ENCODE measurements at places on chromosomes 3 and 15.

GRCh38 chr3:125229707-125230106 is 17.2 kb upstream of the SLC12A8 start:
- peaks cover 16% of the 10 kb centered on the region for H3K36me3 ChIP-seq
- peaks cover 3% of the 10 kb centered on the region for H3K4me1 ChIP-seq
- no peak overlapping the region for H3K4me3 ChIP-seq
- H3K27ac ChIP-seq = no peak overlapping the region
- DNase-seq = no peak

DNA sequence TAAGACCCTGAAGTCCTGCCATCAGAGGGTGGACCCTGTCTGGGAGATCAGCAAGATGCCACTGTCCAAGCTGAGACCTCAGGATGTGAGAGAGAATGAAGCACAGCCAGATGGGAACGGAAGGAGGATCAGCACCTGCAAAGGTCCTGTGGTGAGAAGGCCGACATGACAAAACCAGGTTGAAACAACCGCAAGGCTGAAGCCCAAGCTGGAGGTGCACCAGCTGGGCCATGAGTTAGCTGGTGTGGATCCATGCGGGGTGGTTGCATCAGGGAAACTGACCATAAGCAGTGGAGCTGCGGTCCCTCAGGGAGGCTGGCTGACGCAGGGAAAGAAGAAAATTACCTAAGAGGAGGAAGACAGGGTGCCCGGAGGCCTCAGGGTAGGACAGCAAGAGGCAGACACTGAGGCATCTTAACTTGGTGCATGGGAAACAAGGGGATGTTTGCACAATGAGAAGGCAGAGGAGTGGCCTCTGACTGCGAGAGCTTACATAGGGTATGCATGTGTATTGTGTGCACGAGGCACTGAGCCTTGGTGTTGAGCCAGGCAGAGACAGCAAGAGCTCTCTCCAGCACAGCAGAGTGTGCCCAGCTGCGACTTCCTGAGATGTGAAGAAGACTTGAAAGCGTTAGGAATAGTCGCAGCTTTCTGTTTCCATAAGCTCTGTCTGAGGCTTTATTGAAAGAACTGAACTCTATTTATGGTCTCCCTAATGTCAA is 497.7 kb downstream of the OCA2 start:
- no peaks in the 10 kb centered on the region for H3K4me1 ChIP-seq
- H3K27ac ChIP-seq = no peak overlapping the region
- H3K4me3 ChIP-seq = no peak overlapping the region
- H3K27me3 ChIP-seq = peaks cover 2% of the 10 kb centered on the region
- no peaks in the 10 kb centered on the region for H3K36me3 ChIP-seq
- DNase-seq = no peak

GRCh38 chr15:23857028-23857641 is 170.0 kb upstream of the NDN start:
- DNase-seq = peak; percentile 55
- H3K4me1 ChIP-seq = peaks cover 9% of the 10 kb centered on the region
- no peak overlapping the region for H3K4me3 ChIP-seq
- H3K27ac ChIP-seq = no peak overlapping the region
- no peaks in the 10 kb centered on the region for H3K36me3 ChIP-seq

DNA sequence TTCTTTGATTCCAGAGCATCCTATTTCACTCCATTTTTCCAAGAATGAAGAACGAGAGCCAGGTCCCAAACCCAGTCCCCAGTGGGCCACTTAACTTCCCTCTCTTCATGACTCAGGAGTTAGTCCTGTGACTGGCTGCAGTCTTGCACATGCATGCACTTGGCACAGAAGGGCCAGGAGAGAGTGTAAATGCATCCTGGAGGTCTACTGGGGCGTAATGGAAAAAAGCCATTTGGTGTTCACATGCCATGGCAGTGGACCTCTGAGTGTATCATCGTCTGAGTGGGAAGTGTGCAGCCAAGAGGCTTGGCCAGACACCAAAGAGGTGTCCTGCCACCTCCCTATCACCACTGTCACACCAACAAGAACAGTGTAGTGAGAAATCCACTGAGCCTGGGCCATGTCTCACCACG is 15.1 kb upstream of the RFTN1 start:
- no peaks in the 10 kb centered on the region for H3K36me3 ChIP-seq
- H3K27ac ChIP-seq = peak overlapping the region; percentile 50
- H3K27me3 ChIP-seq = peaks cover 54% of the 10 kb centered on the region
- no peak for DNase-seq
- H3K4me1 ChIP-seq = no peaks in the 10 kb centered on the region
- H3K4me3 ChIP-seq = no peak overlapping the region

- no peaks in the 10 kb centered on the region for H3K4me1 ChIP-seq
- H3K36me3 ChIP-seq = peaks cover 44% of the 10 kb centered on the region
- no peaks in the 10 kb centered on the region for H3K27me3 ChIP-seq
- H3K4me3 ChIP-seq = no peak overlapping the region
Measured at GRCh38 chr3:45398178-45398577, 9.8 kb downstream of the LARS2 start.

- H3K4me1 ChIP-seq = peaks cover 25% of the 10 kb centered on the region
- H3K27ac ChIP-seq = peak overlapping the region; percentile 35
- no peak for DNase-seq
- H3K4me3 ChIP-seq = no peak overlapping the region
Measured at GRCh38 chr3:105414841-105415240, 48.1 kb downstream of the ALCAM start.

- H3K27ac ChIP-seq = no peak overlapping the region
- peak; percentile 34 for DNase-seq
- H3K36me3 ChIP-seq = no peaks in the 10 kb centered on the region
- H3K4me3 ChIP-seq = peak overlapping the region; percentile 82
- H3K4me1 ChIP-seq = peaks cover 9% of the 10 kb centered on the region
Measured at GRCh38 chr3:192408007-192408646, 319.2 kb downstream of the FGF12 start.

DNA sequence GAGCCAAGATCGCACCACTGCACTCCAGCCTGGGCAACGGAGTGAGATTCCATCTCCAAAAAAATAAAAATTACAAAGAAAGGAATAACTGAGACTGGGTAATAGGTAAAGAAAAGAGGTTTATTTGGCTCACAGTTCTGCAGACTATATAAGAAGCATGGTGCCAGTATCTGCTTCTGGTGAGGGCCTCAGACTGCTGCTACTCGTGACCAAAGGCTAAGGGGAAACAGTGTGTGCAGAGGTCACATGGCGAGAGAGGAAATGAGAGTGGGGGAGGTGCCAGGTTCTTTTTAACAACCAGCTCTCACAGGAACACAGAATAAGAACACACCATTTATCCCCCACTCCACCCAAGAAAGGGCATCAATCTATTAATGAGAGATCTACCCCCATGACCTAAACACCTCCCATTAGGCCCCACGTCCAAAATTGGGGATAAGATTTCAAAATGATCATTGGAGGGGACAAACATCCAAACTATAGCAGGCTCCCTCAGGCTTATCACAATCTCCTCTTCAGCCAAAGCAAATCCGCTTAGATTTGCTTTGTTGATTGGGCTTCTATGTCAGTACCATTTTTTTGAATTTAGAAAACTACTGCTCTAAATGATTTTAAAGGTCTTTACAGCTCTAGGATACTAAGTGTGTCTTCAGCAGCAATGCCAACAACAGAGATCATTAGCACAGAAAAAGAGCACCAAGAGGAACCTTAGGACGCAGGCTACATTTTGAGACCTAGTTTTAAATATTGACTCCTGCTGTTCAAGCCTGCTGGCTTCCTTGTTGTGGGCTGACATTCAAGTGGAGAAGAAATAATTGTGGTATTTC is 84.2 kb upstream of the TBL1XR1 start:
- H3K4me3 ChIP-seq = no peak overlapping the region
- peaks cover 11% of the 10 kb centered on the region for H3K4me1 ChIP-seq
- H3K36me3 ChIP-seq = no peaks in the 10 kb centered on the region
- H3K27me3 ChIP-seq = no peaks in the 10 kb centered on the region
- no peak for DNase-seq
- no peak overlapping the region for H3K27ac ChIP-seq

GRCh38 chr3:77943598-77943997 is 903.7 kb downstream of the ROBO2 start:
- H3K27me3 ChIP-seq = no peaks in the 10 kb centered on the region
- peaks cover 5% of the 10 kb centered on the region for H3K36me3 ChIP-seq
- no peak for DNase-seq
- no peak overlapping the region for H3K27ac ChIP-seq

GRCh38 chr3:119817071-119817470 is 35.2 kb downstream of the NR1I2 start:
- peaks cover 53% of the 10 kb centered on the region for H3K27me3 ChIP-seq
- no peaks in the 10 kb centered on the region for H3K36me3 ChIP-seq
- no peak overlapping the region for H3K4me3 ChIP-seq
- no peak for DNase-seq
- H3K27ac ChIP-seq = no peak overlapping the region
- peaks cover 26% of the 10 kb centered on the region for H3K4me1 ChIP-seq

DNA sequence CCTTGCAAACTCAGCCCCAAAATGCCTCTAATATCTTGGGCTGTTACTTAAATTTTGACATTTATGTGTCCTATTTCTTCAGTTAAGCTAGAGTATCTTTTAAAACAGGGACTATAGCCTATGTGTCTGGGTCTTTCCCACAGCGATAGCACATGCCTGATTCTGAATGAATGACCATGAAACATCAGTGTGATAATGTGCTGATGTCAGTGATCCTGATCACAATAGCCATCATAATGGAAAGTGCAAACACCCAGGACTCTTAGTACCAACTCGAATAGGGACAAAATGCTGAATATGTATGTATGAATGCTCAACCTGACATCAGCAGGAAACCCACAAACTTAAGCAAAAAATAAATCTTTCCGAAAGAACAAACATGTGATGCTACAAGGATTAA is 537.4 kb downstream of the IGSF11 start:
- no peak overlapping the region for H3K27ac ChIP-seq
- H3K36me3 ChIP-seq = no peaks in the 10 kb centered on the region
- H3K27me3 ChIP-seq = peaks cover 2% of the 10 kb centered on the region
- no peak for DNase-seq

DNA sequence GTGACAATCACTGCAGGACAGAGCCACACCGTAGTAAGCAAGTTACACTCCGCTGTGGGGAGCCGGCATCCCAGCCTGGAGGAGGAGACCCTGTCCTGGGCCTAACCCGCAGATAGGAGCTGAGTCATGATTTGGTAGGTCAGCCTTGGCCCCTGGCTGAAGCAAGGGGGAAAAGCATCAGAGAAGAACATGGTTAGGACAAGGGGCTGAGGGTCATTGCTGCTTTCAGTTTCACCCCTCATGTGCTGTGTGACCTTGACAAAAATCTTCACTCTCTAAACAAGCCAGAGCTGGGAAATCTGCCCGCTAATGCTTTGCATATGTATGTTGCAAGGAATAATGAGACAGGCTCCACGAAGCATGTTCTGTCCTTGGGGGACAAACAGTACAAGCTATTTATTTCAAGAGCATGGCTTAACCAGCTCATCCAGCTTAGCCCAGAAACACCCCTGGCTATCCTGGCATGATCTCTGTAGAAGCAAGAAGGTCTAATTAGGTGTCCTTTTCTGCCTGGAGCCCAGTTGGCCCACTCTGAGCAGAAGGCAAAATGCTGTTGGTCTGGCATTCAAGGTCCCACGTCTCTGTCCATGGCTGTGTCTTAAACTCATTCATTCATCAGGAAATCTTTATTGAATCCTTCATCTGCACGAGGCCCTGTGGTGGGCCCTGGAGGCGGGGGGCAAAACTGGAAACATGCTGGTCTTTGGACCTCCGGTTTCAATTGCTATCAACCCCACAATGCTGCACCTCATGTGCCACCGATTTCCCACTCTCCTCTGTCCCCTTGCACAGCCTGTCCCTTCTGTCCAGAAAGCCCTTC is 221.3 kb upstream of the LYSMD4 start:
- DNase-seq = peak; percentile 36
- H3K4me1 ChIP-seq = peaks cover 8% of the 10 kb centered on the region
- peaks cover 10% of the 10 kb centered on the region for H3K36me3 ChIP-seq
- H3K27me3 ChIP-seq = no peaks in the 10 kb centered on the region

GRCh38 chr3:31728403-31728802 is 195.7 kb downstream of the STT3B start:
- no peak for DNase-seq
- H3K27ac ChIP-seq = peak overlapping the region; percentile 45
- no peak overlapping the region for H3K4me3 ChIP-seq
- H3K36me3 ChIP-seq = no peaks in the 10 kb centered on the region
- peaks cover 56% of the 10 kb centered on the region for H3K4me1 ChIP-seq

DNA sequence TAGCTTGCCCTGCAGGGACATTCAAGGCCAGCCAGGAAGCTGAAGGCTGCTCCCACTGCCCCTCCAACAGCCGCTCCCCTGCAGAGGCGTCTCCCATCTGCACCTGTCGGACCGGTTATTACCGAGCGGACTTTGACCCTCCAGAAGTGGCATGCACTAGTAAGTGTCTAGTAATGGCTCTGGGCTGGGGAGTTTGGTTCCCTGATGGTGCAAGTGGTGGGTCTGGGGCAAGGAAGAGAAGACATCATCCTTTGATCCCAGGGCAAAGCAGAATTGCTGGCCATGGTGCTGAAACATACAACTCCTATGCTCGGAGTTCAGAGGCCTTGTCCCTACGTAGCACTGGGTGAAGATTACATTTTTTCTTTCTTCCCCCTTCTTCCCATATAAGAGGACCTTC is 311.4 kb downstream of the EPHB1 start:
- no peak overlapping the region for H3K4me3 ChIP-seq
- H3K36me3 ChIP-seq = no peaks in the 10 kb centered on the region
- peak; percentile 47 for DNase-seq
- H3K4me1 ChIP-seq = no peaks in the 10 kb centered on the region
- H3K27me3 ChIP-seq = peaks cover 8% of the 10 kb centered on the region

GRCh38 chr3:190382082-190382481 is 5.9 kb upstream of the CLDN16 start:
- no peak for DNase-seq
- no peak overlapping the region for H3K27ac ChIP-seq
- H3K36me3 ChIP-seq = no peaks in the 10 kb centered on the region
- no peak overlapping the region for H3K4me3 ChIP-seq

DNA sequence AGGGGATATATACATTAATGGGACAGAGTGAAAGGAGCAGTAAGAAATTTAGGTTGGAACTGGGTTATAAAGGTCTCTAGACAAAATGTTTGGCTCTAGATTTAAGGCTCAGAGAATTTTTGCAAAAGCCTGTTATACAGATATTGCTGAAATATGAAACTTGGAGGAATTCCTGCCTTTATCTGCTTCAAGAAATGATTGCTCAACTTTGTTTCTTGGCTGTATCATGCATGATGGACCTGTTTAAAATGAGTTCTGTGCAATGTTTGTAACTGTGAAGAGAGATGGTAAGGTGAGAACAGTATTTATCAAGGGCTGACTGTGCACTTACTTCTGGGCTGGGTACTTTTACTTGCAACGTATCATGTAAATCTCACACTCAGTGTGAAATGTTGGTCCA is 3.3 kb downstream of the CRYBG3 start:
- no peak for DNase-seq
- H3K27me3 ChIP-seq = peaks cover 50% of the 10 kb centered on the region
- no peak overlapping the region for H3K27ac ChIP-seq
- no peaks in the 10 kb centered on the region for H3K36me3 ChIP-seq
- no peak overlapping the region for H3K4me3 ChIP-seq

DNA sequence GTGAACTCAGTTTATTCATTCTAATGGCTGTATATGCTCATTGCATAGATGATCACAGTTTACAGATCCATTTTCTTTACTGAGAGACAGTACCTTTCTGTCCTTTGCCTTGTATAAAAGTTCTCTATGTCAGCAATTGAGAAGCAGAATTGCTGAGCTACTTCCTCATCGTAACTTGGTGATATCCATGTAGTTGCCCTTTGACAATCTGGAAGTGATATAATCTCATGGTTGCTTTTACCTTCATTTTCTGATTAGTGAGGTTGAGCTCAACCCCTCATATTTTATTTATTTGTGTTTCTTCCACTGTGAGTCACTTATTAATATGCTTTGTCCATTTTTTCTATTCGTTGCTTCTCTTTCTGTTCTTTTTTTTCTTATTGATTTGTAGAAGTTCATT is 696.5 kb downstream of the AGBL1 start:
- H3K27ac ChIP-seq = no peak overlapping the region
- peaks cover 2% of the 10 kb centered on the region for H3K36me3 ChIP-seq
- H3K4me1 ChIP-seq = peaks cover 8% of the 10 kb centered on the region
- no peak for DNase-seq
- no peak overlapping the region for H3K4me3 ChIP-seq

Data from mesothelial cell of epicardium (in vitro differentiated cells).